Common myeloid progenitor, CD34-positive (primary cell): ENCODE measurements at places on chromosomes 12 and 14.
A peak's percentile ranks its signal among the peaks of the same experiment; 100 is the strongest.

DNA sequence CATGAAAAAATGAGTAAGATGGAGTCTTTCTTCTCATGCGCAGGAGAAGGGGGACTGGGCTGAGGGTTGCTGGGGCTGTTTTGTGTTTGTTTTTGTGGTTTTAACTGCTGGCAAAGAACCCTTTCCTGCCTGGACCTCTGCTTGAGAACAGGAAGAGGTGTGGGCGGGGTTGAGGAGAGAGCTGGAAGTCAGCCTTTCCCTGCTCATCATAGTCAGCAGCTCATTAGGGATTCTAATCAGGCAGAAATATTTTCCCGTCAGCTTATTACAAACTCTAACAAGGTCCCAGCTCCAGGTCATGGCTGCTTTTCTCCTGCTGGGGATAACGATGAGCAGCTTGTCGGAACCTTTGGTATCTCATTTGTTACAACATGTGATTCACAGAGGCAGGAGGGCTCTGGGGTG, 185.0 kb upstream of the NRXN3 start:
- DNase-seq, result peak; percentile 23

DNA sequence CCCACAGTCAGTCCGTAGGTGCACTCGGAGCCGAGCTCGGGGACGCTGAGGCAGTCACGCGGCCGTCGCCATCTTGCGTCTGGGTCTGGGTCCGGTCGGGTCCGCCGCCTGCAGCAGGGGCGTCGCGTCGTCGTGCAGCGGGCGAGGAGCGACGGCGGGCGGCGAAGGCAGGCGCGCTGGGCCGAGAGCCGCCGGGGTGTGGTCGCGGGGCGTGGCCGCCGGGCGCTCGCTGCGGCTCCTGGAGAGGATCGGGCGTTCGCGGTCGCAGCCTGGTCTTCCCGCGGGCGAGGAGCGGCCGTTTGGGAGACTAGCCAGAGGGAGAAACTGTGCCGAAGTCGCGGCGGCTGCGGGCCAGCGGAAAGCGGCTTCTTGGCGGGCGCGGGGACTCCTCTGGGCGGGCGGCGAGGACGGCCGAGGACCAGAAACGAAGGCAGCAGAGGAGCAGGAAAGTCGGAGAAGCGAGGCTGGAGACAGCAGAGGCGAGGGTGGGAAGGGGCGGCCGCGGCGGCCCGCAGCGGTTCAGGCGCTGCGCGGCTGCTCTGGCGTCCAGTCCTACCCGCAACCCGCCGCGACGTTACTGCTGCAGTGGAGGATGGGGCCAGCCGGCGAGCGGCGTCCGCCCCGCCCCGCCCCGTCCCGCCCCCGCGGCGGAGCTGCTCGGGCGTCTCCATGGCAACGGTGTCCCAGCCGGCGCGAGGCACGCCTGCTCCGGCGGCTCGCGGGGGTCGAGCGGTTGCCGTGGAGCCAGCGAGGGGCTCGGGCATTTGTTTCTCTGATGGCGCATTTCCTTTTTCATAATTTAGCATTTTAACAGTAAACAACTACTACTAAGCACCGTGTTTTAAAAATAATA, at the start of gene PNMA1:
Gene PNMA1, minus strand, starts transcription at position 582 of the 853 bp plus-strand sequence. CDS start 745 bp downstream, outside the sequence.
- DNase-seq, result peak; percentile 86

- no peak for DNase-seq
Measured at GRCh38 chr12:44403185-44403584, 472.9 kb downstream of the NELL2 start.

GRCh38 chr14:80356413-80356812, 145.1 kb upstream of the DIO2 start:
- DNase-seq, result no peak

DNA sequence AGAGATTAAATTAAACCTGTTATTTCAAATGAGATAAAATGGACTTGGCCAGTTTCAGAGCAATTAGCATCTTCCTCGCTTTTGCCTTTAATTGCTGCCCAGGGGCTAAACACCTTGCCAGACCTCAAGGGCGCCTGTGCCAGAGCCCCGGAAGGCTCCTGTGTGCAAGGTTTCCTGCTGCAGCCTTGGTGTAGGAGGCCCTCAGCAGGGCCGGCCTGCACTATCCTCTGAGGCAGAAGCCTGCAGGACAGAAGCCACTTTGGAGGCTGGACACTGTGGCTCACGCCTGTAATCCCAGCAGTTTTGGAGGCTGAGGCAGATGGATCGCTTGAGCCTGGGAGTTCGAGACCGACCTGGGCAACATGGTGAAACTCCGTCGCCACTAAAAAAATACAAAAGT, 150.4 kb downstream of the CALM1 start:
- no peak for DNase-seq
